ENCODE measurements at places on chromosomes 16 and 17. TPM values are rescaled to one million over a fixed set of nuclear protein-coding genes. Genes with fewer than 3 reads are reported as not detected.

PROCA1 gene
- total RNA-seq = 0.58 TPM

- DNase-seq = no peak
These were observed 7.3 kb downstream of the ZZEF1 start for GRCh38 chr17:4135489-4135888.

GRCh38 chr17:79944251-79944812 lies 91.3 kb downstream of the TBC1D16 start:
- no peak for DNase-seq

CACNA1G gene
- not detected for total RNA-seq

GRCh38 chr17:77644181-77645071 lies 314.1 kb upstream of the TNRC6C start:
- DNase-seq = no peak

DHRS7C gene
- total RNA-seq = not detected

OSBPL7 gene
- 8.4 TPM for total RNA-seq

DNA sequence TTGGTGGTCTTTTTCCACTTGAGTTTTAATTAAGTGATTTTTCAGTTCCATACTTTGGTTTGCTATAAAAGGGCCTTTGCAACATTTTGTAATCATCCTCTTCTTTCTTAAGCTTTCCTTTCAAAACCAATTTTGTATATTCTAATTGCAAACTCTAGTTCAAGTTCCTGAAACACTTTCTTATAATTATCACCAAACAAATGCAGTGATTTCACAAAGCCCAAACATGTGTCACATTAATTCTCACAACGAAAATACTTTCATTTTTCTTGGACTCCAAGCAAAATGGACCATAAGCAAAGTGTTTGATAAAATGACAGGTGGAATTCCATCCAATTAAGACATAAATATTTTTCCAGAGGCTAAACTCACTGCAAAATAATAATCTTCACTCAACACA lies 188.2 kb upstream of the IRX5 start:
- DNase-seq = no peak

GRCh38 chr17:36072431-36073121 lies 8.5 kb downstream of the CCL18 start:
- no peak for DNase-seq

- DNase-seq = no peak
These were observed 31.2 kb upstream of the CAPN15 start for GRCh38 chr16:496097-496886.

- no peak for DNase-seq
These were observed 913 bp downstream of the CDIP1 start for GRCh38 chr16:4537376-4538343.

DNA sequence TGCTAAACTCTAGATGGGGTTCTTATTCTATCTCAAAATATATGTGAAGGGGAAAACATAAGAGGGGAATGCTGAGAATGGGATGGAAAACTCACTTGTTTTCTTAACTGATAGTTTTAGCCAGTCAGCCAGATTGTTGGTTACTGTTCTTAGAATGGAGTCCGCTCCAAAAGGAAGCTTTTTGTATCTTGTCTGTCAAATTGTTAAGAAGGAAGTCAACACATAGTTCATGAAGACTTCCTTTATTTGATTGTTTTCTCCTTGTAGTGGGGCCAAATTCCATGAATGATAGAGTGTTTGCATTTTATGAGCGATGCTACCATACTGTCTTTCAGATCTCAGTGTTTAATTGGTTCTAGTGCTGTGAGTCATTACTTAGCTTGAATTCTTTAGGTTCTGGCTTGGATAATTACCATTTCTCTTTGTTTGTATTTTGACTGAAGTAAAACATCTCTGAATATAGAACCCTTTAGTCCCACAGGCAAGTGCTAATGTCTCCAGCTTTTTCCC lies 98.3 kb upstream of the GOT2 start:
- DNase-seq = no peak

- no peak for DNase-seq
These were observed 23.6 kb downstream of the CFAP20 start for GRCh38 chr16:58105631-58106030.

GRCh38 chr16:84976644-84977400 lies 34.5 kb downstream of the ZDHHC7 start:
- no peak for DNase-seq

PMFBP1 gene
- 0.52 TPM for total RNA-seq

GRCh38 chr16:3092501-3092941 lies 6.6 kb downstream of the ZSCAN10 start:
- DNase-seq = no peak

DNA sequence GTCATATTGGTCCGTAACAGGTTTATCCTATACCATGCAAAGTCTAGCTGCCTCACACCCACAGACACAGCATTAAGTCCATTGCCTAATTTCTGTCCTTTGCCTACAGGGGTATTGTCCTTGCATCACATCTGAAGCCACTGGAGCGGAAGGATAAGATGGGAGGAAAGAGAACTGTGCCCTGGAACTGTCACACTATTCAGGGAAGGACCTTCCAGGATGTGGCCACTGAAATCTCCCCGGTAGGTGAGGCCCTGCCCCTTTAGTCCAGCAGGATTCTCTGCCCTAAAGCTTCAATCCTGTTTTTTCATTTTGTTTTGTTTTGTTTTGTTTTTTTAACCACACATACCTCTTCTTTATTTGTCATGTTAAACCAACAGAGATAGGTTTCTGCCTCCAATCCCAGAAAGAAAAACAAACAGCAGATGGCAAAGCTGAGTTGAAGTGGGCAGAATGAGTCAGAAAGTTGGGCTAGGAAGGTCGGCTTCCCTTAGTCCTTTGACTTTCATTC lies 2.2 kb upstream of the EFTUD2 start:
- no peak for DNase-seq

Measured in epithelial cell of proximal tubule (primary cell).